ENCODE measurements at places on chromosomes 4 and X. TPM values are rescaled to one million over a fixed set of nuclear protein-coding genes. Genes with fewer than 3 reads are reported as not detected.

GRCh38 chr4:111652236-111652635 is 493.0 kb upstream of the FAM241A start:
- no peak for DNase-seq

USO1 gene
- 47.4 TPM for polyA plus RNA-seq

- no peak for DNase-seq
These were observed 197.2 kb downstream of the ARHGAP24 start for GRCh38 chr4:85672116-85672515.

DNA sequence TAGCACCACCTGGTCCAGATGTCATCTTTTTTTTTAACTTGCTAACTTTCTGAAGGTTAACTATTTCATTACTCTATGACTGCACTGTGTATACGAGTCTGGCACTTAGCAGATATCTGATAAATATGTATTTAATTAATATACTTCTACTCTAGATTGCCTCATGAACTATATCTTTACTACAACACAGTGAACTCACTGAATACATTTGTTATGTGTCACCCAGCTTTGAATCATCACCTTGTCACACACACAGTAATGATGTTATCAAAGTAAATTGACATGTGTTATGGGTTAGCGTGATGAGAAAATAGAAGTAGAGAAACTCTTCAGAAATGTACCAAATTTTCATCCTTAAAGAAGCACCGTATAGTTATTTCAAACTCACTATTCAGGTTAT is 419.3 kb upstream of the ADGRL3 start:
- DNase-seq: no peak

UGT2B11 gene
- not detected for polyA plus RNA-seq

PKD2 gene
- polyA plus RNA-seq: 10.3 TPM
